ENCODE measurements at places on chromosomes 6 and 20.

DNA sequence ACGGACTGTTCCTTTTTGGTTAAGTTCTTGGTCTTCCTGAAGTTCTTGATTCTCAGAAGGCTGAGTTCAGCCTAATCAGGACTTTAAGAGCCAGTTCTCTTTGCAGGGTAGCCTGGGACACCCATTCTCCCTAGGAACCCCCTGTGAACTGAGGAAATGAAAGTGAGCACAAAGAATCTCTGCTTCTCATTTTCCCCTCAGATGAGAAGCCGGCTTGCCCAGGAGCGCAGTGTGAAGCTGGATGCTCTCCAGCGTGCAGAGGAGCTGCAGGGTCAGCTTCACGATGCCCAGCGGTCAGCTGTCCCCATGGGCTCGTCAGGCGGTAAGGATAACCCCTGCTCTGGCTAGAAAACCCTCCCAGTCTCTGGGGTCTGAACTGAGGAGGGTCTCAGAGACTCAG is 34.0 kb downstream of the CD164 start:
- no peak for DNase-seq

- no peak for DNase-seq
These were observed 943.5 kb upstream of the CITED2 start for GRCh38 chr6:140317950-140318349.

- DNase-seq, result no peak
These were observed 110.2 kb downstream of the GJA10 start for GRCh38 chr6:90004511-90004910.

DNA sequence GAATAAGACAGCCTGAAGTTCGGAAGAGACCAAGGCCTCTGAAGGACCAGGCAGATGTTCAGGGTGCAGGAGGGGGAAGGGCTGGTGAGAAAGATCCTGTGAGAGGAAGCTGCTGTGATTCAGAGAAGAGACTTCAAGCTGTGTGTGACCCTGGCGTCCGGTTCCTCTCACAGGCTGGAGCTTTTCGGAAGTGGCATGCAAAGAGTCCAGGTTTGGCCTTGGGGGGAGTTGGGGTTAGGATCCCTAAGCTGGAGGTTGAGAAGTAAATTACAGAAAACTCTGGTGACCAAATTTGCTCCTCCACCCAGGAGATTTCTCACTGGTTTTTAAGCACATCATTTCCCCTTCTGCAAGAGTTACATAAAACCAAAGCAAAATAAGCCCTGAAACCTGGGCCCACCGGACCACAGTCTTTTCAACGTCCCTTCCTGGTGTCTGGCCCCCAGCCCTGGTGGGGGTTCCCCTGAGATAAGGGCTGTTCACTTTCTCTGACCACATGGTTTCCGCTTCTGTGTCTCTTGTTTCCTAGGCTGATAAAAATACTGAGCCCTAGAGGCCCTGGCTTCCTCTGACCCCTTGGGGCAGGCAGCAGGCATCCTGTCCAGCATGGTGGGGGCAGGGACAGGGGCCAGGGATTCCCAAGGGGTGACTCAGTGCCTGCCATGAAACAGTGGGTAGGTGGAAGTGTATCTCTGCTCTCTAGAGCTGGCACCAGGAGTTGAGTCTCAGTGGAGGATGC is 12.0 kb upstream of the LTA start:
- no peak for DNase-seq

DNA sequence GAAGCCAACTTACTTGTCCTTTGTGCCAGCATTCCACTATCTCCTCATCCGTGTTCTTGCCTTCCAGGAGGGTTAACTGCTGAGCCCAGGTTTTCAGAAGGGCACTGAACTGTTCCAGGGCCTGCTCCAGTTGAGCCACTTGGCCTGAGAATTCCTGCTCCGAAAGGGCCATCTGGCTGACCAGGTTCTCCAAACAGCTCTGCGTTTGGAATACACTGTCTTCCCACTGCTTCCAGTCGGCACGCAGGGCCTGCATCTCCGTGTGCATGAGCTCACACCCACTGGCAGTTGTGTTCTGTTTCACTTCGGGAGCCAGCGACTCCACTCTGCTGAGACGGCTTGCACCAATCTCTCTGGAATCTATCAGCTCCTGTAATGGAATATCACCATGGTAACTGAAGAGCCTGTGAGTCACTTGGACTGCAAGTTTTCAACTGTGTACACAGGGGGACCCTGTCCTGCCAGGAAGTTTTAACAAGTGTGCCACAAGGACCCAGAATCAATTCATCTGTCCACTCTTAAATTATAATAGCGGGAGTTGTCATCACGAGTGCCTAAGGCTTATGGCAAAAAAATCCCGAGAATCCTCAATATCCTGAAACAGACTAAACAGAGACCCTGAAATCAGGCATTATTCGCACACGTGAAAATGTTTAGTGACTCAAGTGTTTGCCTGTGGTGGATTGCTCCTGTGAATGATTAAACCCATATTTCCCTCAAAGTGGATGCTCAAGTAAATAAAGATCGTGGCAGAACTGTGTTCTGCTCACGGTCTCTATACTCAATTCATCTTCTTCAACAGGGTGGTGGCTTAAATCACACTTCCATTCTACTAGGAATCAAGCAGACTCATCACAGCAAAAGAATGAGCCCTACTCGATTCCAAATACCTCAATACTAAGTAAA is 255.9 kb downstream of the SYNE1 start:
- DNase-seq, result no peak

GRCh38 chr6:150496629-150497028 is 103.1 kb upstream of the PLEKHG1 start:
- DNase-seq, result no peak

DNA sequence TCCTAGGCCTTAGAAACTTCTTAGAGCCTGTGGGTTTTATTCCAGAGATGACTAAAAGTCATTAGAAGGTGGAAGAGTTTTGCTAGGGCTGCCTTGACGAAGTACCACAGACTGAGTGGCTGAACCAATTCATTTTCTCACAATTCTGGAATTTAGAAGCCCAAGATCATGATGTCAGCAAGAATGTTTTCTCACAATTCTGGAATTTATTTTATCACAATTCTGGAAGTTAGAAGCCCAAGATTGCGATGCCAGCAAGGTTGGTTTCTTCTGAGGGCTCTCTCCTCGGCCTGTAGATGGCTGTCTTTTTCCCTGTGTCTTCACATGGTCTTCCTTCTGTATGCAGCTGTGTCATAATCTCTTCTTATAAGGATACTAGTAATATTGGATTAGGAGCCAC is 672.9 kb upstream of the MARCKS start:
- no peak for DNase-seq

DNA sequence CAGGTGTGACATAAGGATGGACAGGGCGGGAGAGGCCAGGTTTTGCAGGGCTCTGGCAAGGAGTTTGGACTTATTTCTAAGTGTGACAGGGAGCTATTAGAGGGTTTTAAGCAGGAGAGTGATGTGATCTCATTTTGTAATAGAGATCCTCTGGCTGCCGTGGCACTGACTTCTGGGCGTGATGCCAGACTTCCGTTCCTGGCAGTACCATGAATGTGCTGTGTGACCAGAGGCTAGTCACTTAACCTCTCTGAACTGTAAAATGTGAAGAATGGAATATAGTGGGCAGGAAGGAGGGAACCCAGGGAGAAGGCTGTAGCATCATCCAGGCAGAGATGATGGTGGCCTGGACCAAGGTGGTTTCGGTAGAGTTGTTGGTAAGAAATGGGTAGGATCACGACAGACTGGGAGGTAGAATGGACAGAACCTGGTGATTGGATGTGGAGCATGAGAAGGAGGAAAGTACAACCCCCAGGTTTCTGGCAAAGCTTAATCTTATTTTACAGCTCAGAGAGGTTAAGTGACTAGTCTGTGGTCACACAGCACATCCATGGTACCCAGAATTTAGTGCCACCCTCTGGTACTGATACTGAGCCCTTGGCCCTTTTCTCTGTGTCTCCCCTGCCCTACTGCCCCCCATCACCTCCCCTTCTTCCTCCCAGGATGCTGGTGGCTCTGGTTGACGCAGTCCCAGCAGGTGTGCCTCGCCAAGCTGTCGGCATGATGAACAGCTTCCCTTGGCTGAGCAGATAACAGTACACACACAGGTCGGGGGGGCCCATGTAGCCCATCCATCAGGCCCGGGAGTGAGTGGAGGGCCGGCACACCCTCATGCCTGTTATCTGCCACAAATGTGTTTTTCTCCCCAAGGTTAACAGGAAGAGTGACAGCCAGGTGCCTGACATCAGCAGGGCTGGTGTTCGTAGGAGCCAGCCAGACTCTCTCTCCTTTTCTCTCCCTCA is 52.9 kb upstream of the CTNNBL1 start:
- DNase-seq, result peak; percentile 10

- DNase-seq, result no peak
These were observed 51.7 kb downstream of the CHMP4B start for GRCh38 chr20:33862709-33863403.

DNA sequence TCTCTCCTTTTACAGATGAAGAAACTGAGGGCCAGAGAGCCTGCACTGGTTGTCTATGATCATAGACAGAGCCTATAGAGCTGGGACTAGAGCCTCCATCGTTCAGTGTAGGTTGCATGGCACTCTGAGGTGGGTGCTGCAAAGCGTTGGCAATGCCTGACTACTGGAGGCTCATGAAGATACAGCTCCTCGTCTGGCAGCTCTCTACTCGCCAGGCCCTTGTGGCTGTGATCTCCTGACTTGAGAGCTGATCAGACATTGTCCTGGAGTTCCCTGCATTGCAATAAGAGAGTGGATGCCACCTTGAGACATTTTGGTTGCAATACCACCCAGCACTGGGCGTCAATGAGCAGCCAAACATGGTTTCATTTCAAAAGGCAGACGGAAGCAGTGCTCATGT is 270.1 kb upstream of the ARID1B start:
- DNase-seq, result no peak

DNA sequence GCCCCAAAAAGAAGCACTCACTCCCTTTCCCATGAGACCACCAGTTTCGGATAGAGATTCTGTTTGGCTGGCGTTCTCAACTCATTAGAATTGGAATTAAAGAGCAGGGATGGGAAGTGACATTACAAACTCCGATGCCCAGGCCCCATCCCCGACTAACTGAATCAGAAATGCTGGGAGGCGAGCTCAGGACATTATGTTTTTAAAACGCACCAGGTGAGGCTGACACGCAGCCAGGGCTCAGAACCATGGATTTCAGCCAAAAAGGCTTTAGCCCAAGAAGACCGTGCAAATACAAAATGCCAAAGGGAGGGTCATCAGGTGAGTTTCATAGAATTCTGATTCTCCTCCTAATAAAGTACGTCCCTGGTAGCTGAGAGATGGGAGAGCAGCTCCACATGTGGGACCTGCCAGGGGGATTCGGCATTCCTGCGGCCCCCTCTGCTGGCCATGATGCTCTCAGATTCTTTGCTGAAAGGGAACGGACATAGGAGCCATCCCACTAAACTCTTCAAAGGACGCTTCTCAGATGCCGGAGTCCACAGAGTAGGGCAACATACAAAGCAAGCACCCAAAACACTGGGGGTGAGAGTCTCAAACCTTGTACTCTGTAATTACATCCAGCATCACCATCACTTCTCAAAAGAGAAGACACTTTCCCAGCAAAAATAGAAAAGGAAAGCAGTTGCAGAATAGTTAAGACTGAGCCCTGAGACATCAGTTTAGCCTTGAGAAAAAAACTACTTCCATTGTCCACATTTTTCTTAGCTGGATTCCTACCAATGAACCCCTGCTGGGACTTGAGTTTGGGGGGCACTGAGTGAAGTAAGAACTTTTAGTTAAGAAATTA is 205.2 kb downstream of the BMP7 start:
- peak; percentile 39 for DNase-seq

DNA sequence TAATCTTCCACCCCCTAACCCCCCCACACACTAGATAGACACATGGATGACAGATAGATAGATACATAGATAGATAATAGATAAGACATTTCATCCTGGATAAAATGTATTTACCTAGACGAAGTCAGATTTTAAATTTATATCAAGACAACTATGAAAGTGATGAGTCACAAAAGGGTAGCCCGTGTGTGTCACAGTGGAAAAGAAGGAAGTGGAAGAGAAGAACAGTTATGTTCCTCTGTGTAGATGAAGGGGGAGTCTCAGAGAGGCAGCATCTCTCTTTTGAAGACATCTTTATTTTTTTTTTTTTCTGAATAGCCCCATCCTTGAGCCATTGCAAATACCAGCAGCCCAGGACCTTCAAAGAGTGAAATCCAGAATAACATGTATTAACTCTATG is 121.7 kb upstream of the VGLL2 start:
- DNase-seq, result no peak

GRCh38 chr6:143549221-143549948 is 37.9 kb upstream of the FUCA2 start:
- no peak for DNase-seq

All from DMS79 treated with DMSO at 0.1 percent for 48 hours (cell line).